ENCODE measurements at places on chromosomes 3 and 15. TPM values are rescaled to one million over a fixed set of nuclear protein-coding genes. Genes with fewer than 3 reads are reported as not detected.

DNA sequence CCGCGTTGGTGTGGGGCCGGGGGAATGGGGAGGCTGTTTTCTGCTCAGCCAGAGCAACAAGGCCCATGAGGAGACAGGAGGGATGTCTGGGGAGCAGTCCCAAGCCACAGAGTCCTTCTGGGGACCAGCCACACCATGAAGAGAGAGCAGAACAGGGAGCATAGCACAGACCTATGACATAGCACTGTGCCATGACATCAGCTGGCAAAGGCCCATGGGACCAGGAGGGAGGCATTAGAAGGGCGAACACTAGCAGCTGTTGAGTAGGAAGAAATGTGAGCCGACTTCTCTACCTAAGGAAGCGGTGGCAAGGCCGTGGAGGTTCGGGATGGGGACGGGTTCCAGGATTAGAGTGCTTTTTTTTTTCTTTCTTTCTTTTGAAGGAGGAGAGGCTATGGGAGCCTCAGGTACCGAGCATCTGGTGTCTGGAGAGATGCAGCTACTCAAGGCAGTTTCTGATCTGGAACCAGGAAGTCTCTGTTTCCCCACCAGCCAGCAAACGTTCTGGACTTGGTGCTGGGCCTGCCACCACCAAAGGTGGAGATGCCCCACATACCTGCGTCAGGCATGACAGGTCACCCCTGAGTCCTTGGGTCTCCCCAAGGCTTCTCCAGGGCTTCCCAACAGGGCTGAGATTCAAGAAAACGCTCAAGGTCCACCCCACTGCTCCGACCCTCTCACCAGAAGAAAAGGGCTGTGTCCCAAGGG, 77.3 kb upstream of the CGNL1 start:
- DNase-seq: no peak

DNA sequence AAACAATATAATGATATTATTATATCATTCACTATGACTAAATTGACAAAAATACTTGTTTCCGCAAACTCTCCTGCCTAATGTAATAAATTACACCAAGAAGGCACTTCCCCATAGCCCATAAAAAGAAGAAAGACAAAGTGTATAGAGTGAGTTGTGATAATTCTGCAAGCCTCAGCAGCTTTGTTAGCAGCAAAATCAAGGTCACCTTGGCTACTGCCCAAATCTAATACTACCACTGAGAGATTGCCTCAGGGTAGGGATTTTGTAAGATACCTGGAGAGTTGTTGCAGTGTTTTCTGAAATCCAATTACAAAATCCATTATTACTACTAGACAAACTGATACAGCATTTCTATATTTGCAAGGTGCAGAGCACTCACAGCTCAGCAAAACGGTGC, 503.5 kb downstream of the FGF12 start:
- no peak for DNase-seq

DNA sequence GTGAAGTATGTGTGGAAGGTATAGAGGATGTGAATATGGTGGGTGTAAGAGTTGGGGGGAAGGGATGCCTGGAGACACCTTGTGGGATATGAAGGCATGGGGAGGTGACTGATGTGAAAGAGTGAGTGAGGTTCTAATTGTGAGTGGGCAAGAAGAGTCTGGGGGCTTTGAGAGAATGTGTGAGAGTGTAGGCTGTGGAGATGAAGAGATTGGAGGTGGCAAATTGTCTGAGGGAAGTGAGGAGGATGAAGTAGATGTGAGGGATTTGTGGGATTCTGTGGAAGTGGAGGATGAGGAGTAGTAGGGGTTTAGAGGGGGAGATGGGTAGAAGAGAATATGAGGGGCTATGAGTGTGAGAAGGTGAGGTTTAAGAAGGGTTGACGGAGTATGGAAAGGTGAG, 41.6 kb downstream of the ZIC4 start:
- DNase-seq: no peak

Gene ZNF860
- 3.6 TPM for polyA plus RNA-seq

Gene ALPK3
- 18.0 TPM for polyA plus RNA-seq

DNA sequence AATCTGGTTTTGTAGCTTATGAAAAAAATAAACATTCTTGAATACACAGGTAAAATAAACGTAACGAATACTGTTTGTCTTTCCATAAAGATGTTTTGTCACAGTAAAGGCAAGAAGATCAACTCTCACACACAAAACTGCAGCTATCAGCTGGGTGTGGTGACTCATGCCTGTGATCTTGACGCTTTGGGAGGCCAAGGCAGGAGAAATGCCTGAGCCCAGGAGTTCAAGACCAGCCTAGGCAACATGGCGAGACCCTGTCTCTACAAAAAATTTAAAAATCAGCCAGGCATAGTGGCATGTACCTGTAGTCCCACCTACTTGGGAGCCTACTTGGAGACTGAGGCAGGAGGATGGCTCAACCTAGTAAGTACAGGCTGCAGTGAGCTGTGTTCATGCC, 39.6 kb downstream of the CBLB start:
- no peak for DNase-seq

Gene LDHAL6B
- polyA plus RNA-seq: 0.45 TPM

GRCh38 chr3:127777921-127778656, 44.2 kb downstream of the MGLL start:
- DNase-seq: no peak

GRCh38 chr15:39468331-39468730, 112.5 kb upstream of the THBS1 start:
- no peak for DNase-seq

GRCh38 chr3:184039414-184039813, 7.9 kb downstream of the HTR3D start:
- DNase-seq: no peak

Gene GOLGA6B
- 0.09 TPM for polyA plus RNA-seq

DNA sequence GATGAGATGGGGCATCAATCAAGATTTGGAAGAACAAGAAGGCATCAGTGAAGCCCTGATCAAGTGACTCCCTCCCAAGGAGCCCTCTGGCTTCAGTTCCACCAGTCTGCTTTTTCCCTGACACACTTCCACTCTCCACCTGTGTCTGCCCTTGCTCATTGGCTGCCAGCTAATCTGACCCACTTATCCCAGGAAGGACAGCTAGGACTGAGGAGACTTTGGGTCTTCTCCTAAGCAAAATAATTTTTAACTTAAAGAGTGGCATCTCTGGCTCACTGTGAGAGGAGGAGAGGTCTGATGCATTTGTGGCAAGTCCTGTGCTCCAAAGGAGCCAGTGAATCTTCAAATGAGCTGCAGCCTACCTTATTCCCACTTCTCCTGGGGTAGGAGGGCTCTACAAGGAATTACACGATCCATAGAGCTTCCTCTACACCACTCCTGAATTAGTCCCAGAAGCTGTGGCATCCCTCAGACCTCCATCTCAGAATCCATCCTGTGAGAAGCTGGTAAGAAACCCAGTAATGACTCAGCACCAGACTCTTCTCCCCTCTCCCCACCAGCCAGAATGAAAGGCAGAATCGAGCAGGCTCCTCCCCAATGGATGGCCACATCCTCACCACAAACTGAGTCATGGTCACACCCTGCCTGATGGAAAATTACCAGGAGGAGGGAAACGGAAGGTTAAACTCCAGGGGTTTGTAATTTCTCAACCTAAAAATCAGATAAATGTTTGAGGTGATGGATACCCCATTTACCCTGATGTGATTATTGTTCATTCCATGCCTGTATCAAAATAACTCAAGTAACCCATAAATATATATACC, 6.3 kb upstream of the PKM start:
- no peak for DNase-seq

Gene AMOTL2
- 100 TPM for polyA plus RNA-seq

GRCh38 chr3:11624161-11624560, 19.6 kb downstream of the VGLL4 start:
- no peak for DNase-seq

- DNase-seq: no peak
Measured at GRCh38 chr15:42384597-42384996, 25.3 kb downstream of the CAPN3 start.

- no peak for DNase-seq
Measured at GRCh38 chr15:40439960-40440742, 602 bp upstream of the BAHD1 start.

DNA sequence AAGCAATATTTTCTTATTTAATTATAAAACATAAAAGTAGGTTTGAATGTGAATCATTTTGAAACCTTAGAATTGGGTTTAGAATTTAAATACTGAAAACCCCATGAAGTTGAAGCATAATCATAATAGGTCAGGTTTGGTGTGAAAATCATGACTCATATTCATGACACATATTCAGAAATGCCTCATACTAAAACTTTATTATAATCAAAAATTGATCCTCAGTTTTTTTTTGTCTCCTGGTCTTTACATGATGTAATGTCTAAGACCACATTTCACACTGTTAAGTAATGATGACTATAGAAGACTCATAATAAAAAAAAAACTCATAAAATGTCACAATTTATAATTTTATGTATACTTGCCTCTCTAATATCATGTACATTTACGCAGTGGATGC, 190.4 kb downstream of the FOXP1 start:
- DNase-seq: no peak

- no peak for DNase-seq
Measured at GRCh38 chr15:96200357-96200967, 130.0 kb upstream of the NR2F2 start.

Gene SPRED1
- 33.6 TPM for polyA plus RNA-seq

Gene STX19
- polyA plus RNA-seq: 0.29 TPM

GRCh38 chr3:184811663-184811998, 335 bp upstream of the VPS8 start:
- no peak for DNase-seq

- DNase-seq: no peak
Measured at GRCh38 chr3:39294446-39295183, 14.8 kb upstream of the CX3CR1 start.

Gene SLC9C1
- polyA plus RNA-seq: 0.61 TPM

Gene GNAT1
- polyA plus RNA-seq: not detected

Gene FBN1
- 94.2 TPM for polyA plus RNA-seq

Gene NUP210
- polyA plus RNA-seq: 24.8 TPM

Gene RASGRF1
- 0.54 TPM for polyA plus RNA-seq

DNA sequence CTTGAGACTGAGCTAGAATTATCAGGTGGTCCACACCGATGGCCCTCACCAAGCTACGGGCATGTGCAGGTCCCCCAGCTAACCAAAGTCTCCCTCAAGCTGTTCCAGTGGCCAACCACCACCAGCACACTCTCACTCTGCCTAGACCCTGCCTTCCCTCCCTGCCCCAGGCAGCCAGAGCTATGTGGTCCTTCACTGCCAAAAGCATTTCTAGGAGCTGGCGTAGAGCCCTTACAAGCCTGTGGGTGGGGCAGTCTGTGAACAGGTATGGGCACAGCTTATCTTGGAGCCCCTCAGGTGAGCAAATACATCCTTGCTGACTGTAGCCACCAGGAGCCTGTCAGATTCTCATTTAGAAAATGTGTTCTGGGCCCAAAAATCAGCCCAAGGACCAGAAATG, 159.8 kb upstream of the PPP2R3A start:
- DNase-seq: no peak

GRCh38 chr3:143979041-143979440, 7.4 kb downstream of the DIPK2A start:
- DNase-seq: no peak

DNA sequence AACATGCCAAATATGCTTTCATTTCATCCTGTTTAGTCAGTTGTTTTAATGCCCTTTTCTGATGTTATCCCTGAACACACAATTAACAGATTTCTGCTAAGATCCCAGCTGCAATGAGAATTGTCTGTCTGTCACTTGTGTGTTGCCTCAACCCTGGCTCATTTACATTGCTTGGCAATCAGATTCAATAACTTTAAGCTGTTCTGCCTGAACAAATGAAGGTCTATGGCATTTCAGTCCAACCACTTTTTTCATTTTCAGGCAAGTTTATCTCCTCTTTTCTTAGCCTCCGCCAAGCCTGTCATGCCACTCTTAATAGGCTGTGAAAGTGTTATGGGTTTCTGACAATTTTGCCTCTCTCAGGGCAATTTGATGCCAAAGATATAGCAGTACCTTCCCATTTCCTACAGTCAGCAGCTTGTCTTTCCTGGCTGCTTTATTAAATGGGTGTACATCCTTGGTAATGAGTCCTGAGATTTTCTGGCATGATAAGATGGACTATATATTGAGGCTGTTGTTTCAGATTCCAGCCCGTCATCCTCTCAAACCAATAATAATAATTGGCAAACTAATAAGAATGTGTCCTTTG, 68.7 kb upstream of the ADAMTS9 start:
- DNase-seq: no peak

- DNase-seq: no peak
Measured at GRCh38 chr15:90644526-90644925, 72.6 kb upstream of the BLM start.

- no peak for DNase-seq
Measured at GRCh38 chr3:182220013-182220412, 508.3 kb downstream of the SOX2 start.

DNA sequence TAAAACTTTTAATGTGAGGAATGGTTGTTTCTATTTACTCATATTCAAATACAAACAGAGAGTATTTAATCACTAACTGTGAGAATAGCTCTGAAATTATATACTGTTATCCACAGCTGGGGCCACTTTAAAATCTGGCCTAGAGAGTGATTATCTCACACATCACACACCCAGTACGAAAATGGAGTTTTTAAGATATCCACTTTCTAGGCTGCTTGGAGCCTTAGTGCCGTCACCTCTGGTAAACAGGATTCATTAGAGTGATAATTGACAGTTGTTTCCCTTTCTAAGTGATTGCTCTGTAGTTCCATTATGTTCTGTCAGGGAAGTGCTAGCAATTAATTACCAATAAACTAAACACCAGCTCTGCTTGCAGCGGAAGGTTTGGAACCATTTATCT, 942.4 kb downstream of the FHIT start:
- no peak for DNase-seq

Measured in renal cortex interstitium (tissue), 15 donors.